ENCODE measurements at places on chromosomes 16 and 17.

GRCh38 chr16:84839956-84840355 is 20.2 kb downstream of the CRISPLD2 start:
- DNase-seq, result no peak

DNA sequence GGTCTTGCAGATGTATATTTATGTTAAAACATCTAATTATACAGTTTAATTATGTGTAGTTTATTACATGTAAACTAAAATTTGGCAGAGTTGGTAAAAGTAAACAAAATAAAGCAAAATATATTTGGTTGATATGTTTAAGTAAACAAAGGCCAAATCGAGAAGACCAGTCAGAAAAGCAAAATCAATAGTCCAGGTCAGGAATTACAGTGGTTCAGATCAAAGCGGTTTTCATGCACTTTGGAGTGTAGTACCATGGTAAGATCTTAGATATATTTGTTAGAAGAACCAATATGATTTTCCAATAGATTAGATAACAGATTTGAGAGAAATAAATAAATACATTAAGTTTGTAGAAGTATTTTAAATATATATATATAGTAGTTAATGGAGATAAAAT is 1421.6 kb upstream of the CDH8 start:
- DNase-seq, result no peak

- no peak for DNase-seq
Observed at GRCh38 chr17:57471868-57472368, 215.6 kb downstream of the MSI2 start.

- DNase-seq, result no peak
Observed at GRCh38 chr16:10935226-10935915, 6.9 kb downstream of the DEXI start.

GRCh38 chr17:42553866-42554249 is 1.1 kb downstream of the HSD17B1 start:
- no peak for DNase-seq

All from sciatic nerve (tissue), 2 donors.